ENCODE measurements at places on chromosomes 13 and 19.

DNA sequence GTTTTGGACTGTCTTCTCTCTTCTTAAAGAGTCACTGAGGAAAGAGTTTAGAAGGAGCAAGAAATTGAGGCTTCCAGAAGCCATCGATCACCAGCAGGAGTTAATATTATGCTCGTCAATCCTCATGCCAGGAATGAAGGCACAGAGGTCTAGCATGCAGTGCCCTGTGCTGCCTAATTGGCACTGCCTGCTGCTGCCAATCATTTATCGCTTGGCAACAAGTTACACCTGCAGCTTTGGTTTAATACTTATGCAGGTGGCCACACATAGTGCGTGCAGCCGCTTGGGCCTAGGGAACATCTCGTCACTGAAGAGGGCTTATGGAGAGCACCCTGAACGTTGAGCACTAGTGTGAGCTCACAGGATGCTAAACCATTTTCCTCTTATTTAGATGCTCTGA, 2.7 kb upstream of the SOX1 start:
- DNase-seq = no peak

DNA sequence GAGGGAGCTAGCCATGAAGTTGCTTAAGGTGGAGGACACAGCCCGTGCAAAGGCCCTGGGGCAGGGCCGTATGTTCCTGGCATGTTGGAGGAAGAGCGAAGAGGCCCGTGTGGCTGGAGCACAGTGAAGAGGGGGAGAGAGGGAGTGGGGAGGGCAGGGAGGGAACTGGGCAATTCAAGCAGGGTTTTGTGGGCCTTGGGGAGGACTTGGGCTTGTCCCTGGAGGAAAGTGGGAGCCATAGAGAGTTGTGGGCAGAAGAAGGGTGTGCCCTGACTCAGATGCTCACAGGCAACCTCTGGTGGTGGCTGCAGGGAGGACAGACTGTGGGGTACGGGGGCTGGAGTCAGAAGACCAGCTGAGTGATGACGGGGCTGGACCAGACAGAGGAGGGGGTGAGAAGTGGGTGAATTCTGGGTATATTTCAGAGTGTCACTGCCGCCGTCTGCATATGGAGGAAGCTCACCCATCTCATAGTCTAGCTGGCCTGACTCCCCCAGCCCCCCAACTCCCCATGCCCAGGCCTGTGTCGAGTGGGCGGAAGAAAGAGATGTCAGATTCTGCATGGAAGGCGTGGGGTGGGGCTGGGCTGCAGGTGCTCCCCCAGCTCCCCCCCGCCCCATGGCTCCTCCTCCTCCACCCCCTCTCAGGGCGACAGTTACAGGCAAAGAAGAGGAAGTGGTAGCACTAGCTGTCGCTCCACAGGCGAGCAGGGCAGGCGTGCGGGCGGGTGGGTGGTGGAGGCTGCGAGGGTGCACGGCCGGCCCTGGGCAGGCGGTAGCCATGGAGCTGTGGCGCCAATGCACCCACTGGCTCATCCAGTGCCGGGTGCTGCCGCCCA, at the start of gene VAV1:
Gene VAV1, plus strand, starts transcription at position 681 of the 838 bp plus-strand sequence. Its CDS starts 100 bp downstream, at position 781.
- DNase-seq = peak; percentile 28

GRCh38 chr19:970695-971094, 13.4 kb upstream of the WDR18 start:
- DNase-seq = no peak

- no peak for DNase-seq
Observed at GRCh38 chr13:50616101-50616500, 227.4 kb downstream of the DLEU7 start.

All from putamen (tissue), 1 donor.